ENCODE measurements at places on chromosomes 1 and 21. TPM values are rescaled to one million over a fixed set of nuclear protein-coding genes. Genes with fewer than 3 reads are reported as not detected.

Gene RPTN
- total RNA-seq = not detected

Gene CLCNKA
- total RNA-seq = 2.4 TPM

Gene ETV3L
- not detected for total RNA-seq

Gene CD1E
- total RNA-seq = not detected

Gene HAO2
- not detected for total RNA-seq

Gene LRRC38
- total RNA-seq = 0.48 TPM

Gene RHEX
- total RNA-seq = 1.1 TPM

Gene HSPB7
- 144 TPM for total RNA-seq

Gene ACTA1
- total RNA-seq = 0.56 TPM

Gene MIA3
- total RNA-seq = 98.2 TPM

Gene OR2L13
- not detected for total RNA-seq

Gene GMEB1
- total RNA-seq = 12.3 TPM

Gene KCNQ4
- 0.88 TPM for total RNA-seq

Gene TMPRSS15
- not detected for total RNA-seq

Gene TAS1R1
- not detected for total RNA-seq

Gene S100A3
- total RNA-seq = 1.7 TPM

Gene FMO3
- total RNA-seq = 16.5 TPM

Gene FAM163A
- 0.13 TPM for total RNA-seq

Gene NR1I3
- not detected for total RNA-seq

Gene UHMK1
- 63.8 TPM for total RNA-seq

Gene OPTC
- total RNA-seq = not detected

Gene GSTM5
- 4.2 TPM for total RNA-seq

Gene ARTN
- total RNA-seq = 0.63 TPM

Gene FAM131C
- total RNA-seq = not detected

Gene LAX1
- 0.19 TPM for total RNA-seq

Gene DIRAS3
- 0.56 TPM for total RNA-seq

Gene C1orf105
- total RNA-seq = not detected

Gene HSPA6
- total RNA-seq = 8.2 TPM

Gene SMIM12
- 41.5 TPM for total RNA-seq

Gene LPAR3
- not detected for total RNA-seq

Gene FCGR3A
- total RNA-seq = 29.4 TPM

Gene RPAP2
- total RNA-seq = 4.8 TPM

Gene DNAJC28
- 1.2 TPM for total RNA-seq

Gene RXFP4
- total RNA-seq = not detected

Gene S100A12
- total RNA-seq = 59.0 TPM

Gene RAP1GAP
- 0.74 TPM for total RNA-seq

Gene OR2T33
- not detected for total RNA-seq

Gene LCK
- total RNA-seq = 3.5 TPM

Gene RNF223
- not detected for total RNA-seq

Gene LCE6A
- total RNA-seq = not detected

Gene LRRC39
- total RNA-seq = 1.3 TPM

Gene ASTN1
- 1.2 TPM for total RNA-seq

Gene B3GALT5
- not detected for total RNA-seq

Gene SH2D2A
- 3.2 TPM for total RNA-seq

Gene EPHA2
- total RNA-seq = 41.2 TPM

Gene PACC1
- 3.4 TPM for total RNA-seq

Gene CNTN2
- not detected for total RNA-seq

Gene PLCH2
- total RNA-seq = 0.31 TPM

Gene CCDC185
- not detected for total RNA-seq

Gene PTPN14
- 27.1 TPM for total RNA-seq

Gene IFNLR1
- 4.6 TPM for total RNA-seq

Gene ALX3
- total RNA-seq = not detected

Gene C4BPA
- total RNA-seq = 3.3 TPM

Gene ZNF593OS
- total RNA-seq = not detected
